ENCODE measurements at places on chromosomes 1 and 21.

GRCh38 chr21:42851812-42852665 lies 27.3 kb downstream of the WDR4 start:
- DNase-seq: no peak

- DNase-seq: no peak
Observed at GRCh38 chr1:231359113-231359512, 21.0 kb downstream of the SPRTN start.

GRCh38 chr1:3327389-3327702 lies 127.1 kb upstream of the ARHGEF16 start:
- no peak for DNase-seq

DNA sequence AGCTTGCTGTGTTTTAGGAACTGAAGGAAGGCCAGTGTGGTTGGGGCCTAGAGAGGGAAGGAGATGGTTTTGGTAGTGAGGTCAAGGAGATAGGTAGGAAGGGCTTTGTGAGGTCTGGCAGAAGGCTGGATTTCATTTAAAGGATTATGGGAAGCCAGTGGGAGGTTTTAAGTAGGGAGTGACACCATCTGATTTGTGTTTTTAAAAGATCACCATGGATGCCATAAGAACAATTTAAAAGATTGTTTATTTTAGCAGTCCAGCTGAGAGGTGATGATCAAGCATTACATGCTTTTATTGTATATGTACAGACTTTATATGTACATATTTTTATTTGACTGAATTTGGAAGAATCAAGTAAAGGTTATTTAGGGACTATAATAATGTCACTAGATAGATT lies 26.4 kb downstream of the RGL1 start:
- DNase-seq: no peak

- DNase-seq: peak; percentile 14
Observed at GRCh38 chr1:10415211-10415930, 14.9 kb upstream of the CENPS start.

DNA sequence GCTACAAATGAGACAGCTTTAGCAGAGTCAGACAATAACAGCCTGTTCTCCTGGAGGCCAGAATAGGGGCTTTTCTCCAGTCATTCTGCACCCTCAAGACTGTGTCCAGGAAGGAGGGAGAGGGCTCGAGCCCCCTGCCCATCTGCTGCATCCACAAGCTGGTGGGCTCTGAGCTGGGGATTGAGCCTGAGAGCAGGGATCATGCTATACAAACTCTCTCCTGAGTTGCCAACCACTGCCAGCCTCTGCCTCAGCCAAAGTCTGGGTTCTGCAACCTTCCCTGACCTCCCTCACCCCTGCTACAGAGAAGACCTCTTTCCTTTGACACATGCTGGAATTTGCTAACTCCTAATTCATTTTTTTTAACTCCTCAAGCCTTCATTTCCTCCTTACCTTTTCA lies 14.8 kb upstream of the PPM1J start:
- DNase-seq: no peak

GRCh38 chr1:66320231-66320630 lies 213.7 kb upstream of the SGIP1 start:
- no peak for DNase-seq
